Stimulated activated CD4-positive, alpha-beta T cell treated with anti-CD3 and anti-CD28 coated beads, Interleukin-1b, Interleukin-23, amount 100 ng/mL, for 4 hours (primary cell): ENCODE measurements at places on chromosomes 4 and X.

GRCh38 chrX:12383196-12383595 is 244.9 kb downstream of the FRMPD4 start:
- no peak for DNase-seq

- DNase-seq: no peak
Measured at GRCh38 chr4:184310171-184310567, 92.5 kb upstream of the ENPP6 start.

- no peak for DNase-seq
Measured at GRCh38 chr4:67071641-67072040, 473.7 kb downstream of the CENPC start.

DNA sequence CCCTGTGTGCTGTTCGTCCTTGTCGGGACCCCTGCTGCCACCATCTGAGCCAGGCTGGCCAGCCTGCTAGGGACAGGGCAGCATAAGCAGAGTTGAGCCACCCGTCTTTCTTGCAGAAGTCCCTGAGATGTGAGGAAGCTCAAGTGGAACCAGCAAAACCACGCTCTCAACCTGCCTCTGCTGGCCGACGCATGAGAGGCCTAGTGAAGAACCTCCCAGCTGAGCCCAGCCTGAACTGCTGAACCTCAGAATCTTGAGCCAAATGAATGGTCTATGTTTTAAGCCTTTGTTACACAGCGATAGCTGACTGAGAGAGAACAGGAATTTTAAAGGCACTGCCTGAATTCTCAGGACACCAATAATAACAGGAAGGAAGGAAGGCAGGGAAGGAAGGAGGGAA is 98.9 kb upstream of the ADRA2C start:
- DNase-seq: no peak

- DNase-seq: no peak
Measured at GRCh38 chrX:31604629-31605221, 532.9 kb upstream of the FTHL17 start.
